Spinal cord (tissue), 10 donors: ENCODE measurements at places on chromosomes 1 and 21.

DNA sequence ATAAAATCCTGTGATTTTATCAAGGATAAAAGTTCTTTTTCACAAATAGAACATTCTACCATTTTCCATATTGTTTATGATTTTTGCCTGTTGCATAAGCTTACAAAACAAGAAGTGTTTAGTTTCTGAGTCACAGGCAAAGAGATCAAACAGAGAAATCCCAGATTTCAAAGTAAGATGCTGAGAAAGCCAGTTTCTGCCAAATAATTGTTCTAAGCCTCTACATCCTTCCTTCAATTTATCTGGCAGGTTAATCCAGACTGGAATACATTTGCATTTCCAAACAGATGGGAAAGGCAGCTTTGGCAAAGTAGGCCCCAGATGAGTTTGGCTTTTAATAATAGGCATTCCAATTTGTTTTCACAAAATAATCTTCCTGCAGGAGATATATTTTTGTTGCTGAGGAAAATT lies 2.5 kb downstream of the SLC1A7 start:
- no peak overlapping the region for H3K27ac ChIP-seq
- H3K4me3 ChIP-seq: no peak overlapping the region
- H3K27me3 ChIP-seq: no peaks in the 10 kb centered on the region
- H3K4me1 ChIP-seq: no peaks in the 10 kb centered on the region
- peak; percentile 72 for DNase-seq

DNA sequence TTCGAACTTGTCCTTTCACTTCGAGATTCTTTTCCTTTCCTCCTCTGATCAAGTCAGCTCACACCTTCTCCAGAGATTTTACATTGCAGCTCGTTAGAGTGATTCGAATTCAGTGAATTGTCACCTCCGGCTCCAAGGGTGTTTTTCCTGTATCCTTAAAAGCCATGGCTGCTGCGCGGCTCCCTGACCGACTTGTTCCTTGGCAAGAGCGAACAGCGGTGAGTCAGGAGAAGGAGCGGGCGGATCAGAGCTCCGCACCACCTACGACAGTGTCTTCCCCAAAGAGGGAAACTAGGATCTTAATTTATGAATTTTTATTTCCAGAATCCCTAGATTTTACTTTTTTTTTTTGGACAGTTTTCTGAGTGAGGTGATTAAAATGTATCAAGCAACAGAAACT lies 204.4 kb upstream of the ADGRL2 start:
- no peak overlapping the region for H3K27ac ChIP-seq
- no peaks in the 10 kb centered on the region for H3K4me1 ChIP-seq
- no peak for DNase-seq
- H3K4me3 ChIP-seq: no peak overlapping the region

DNA sequence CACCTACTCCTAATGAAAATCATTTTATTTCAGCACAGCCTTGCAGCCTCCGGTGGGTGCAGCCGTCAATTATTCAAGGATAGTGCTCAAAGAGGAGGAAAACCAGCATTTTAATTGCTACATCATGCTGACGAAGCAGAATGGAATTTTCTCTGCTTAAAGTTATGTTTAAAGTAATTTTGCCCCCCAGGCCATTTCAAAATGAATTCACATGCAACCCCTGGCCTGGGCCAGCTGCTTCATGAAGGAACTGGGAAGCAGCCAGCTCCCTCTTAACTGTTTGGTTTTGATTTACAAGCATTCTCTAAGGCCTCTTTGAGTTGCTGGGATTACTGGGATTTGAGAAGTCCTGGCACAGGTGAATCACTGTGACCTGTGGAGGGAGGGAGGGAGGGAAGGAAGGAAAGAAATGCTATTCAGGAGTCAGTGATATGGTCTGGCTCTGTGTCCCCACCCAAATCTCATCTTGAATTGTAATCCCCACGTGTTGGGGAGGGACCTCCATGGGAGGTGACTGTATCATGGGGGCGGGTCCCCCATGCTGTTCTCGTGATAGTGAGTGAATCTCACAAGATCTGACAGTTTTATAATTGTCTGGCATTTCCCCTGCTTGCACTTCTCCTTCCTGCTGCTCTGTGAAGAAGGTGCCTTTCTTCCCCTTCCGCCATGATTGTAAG lies 66.0 kb downstream of the PGBD5 start:
- peaks cover 19% of the 10 kb centered on the region for H3K36me3 ChIP-seq
- no peaks in the 10 kb centered on the region for H3K4me1 ChIP-seq
- DNase-seq: no peak
- H3K27me3 ChIP-seq: no peaks in the 10 kb centered on the region

DNA sequence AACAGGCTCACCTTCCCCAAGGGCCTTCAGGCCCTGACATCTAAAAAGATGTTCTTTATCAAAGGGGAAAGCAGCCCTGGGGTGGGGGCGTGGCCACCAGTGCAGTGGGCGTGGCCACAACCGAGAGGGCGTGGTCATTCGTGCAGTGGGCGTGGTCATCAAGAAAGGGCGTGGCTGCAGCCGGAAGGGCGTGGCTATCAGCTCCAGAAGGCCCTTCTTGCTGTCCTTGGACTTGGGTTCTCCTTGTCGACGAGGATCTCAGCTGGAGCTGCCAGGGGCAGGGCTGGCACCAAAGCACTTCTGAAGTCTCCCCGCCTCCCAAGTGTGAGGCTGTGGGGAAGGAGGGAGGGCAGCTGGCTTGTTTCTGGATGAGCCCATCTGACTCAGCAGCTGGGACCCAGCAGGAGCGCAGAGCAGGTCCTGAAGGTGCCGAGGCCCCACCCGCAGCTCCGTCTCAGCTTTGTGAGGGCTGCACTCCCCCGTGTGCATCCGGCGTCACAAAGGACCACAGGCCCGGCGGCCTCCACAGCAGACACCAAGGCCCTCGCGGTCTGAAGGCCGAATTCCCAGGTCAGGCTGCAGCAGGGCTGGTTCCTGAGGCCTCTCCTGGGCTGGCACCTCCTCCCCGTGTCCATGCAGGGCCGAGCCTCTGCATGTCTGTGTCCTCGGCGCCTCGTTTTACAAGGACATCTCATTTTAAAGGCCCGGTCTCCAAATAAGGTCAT lies 12.8 kb downstream of the PDE9A start:
- no peak for DNase-seq
- H3K27me3 ChIP-seq: no peaks in the 10 kb centered on the region
- H3K4me3 ChIP-seq: no peak overlapping the region
- H3K4me1 ChIP-seq: peaks cover 83% of the 10 kb centered on the region

DNA sequence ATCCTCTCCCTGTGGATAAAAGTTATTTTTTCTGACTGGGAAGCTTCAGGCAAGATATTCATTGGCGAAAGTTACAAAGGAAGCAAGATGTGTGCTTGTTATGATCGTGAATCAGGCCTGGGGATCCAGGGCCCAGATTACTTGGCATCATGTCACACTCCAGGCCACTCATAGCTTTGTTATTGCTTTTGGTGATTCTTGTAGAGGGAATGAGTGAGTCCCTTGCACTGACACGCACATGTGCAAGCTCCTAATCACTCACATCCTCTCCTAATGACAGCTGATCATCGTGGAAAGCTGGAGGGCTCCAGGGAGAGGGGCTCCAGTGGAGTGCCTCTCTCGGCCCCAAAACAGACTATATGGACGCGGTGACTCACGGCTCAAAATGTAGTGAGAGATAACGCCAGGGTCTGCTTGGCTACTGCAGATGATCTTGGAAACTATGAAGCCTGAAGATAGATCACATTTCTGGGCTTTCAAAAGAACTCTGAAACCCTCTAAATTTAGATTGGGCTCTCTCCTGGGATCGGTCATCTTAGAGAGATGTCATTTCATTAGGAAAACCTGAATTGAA lies 481.1 kb upstream of the USP24 start:
- H3K27me3 ChIP-seq: no peaks in the 10 kb centered on the region
- H3K4me3 ChIP-seq: no peak overlapping the region
- no peaks in the 10 kb centered on the region for H3K4me1 ChIP-seq
- no peaks in the 10 kb centered on the region for H3K36me3 ChIP-seq
